ENCODE measurements at places on chromosomes 4 and X.

DNA sequence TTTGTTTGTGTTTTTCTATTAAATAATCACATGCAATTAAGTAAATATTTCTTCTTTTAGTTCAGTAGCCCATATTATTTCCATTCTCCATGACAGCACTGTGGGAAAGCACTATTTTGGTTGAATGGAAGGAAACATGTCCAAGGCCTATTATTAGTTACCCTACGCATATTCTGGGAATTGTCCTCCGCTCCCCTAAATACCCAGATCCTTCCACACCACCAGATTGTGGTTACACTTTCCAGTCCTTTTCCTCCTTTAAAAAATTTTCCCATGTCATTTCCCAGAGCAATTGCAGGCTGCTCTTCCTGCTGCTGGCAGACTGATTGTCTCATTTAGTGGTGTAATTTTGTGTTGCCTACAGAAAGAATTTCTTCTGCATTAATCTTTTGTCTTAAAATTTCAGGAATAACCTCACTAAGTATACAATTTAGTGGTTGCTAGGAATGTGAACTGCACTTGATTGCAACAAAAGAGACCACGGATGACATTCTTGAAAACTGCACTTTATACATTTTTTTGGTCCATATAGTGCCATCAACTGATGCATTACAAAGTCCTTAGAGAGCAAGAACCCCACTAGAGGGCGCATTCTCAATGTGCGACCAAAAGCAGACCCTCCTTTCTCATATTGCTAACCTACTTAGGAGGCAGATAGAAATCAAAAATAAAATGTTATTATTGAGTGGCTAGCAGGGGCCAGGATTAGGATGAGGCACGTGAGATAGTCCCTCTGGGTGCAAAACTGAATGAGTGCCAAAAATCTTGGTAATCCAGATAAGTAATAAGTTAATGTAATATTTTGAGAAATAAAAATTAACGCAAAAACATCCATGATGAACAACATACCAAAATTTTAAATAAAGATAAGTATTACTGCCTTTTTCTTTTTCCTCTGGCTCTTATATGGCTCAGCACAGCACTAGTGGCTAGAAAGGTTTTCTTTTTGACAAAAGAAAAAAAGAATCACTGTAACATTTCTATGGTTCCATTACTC lies 98.8 kb upstream of the IQCM start:
- peak; percentile 62 for DNase-seq

DNA sequence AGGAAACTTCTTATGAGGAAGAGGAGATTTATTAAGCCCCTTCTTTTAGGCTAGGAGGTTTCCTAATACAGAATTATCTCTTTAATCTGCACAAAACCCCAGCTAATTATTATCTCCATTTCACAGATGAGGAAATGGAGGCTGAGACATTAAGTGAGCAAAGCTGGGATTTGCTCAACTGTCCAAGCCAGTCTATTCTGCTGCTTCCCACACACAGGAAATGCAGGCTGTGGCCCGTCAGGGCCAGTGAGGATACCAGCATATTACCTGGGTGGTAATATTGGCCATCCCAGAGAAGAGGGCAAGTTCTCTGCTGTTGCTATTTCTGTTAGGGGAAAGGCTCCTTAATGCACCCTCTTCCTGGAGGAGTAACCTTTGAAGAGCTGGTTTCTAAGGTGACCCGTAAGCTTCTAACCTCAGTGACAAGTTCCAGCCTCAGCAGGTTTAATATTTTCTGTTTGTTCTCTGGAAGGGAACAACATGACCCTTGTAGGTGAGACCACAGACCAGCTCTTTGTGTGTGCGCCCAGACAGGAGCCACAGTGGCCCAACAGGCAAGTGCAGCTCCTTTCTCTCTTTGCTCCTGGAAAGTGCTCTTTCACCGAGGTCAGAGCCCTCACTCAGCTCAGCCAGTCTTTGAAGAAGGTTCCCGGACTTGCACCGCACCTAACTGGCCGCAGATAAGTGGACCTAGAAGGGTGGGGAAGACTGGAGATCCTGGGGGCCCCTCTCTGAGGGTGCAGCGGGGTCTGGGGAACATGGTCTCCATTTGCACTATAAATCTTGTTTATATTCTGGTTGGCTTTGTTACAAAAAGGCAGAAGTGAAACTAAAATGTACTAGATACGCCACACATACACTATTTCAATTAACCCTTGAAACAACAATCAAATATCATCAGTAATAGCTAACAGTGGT lies 35.5 kb downstream of the TBC1D9 start:
- no peak for DNase-seq

DNA sequence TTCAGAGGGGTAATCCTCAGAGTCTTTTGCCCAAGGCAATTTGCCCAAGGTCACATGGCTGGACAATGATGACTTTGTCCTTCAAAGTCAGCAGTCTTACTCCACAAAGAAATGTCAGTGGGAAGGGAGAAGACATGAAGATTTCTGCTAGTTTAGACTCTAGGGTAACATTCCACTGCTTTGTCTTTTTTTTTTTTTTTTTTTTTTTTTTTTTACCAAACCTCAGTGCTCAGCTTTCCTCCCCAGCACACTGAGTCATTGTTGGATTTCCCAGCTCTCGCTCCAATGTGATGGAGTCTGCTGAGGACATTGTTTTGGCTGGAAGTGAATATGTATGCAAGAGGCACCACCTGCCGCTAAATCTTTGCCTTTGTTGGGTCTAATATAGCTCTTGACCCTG lies 7.2 kb upstream of the C1QTNF7 start:
- no peak for DNase-seq

DNA sequence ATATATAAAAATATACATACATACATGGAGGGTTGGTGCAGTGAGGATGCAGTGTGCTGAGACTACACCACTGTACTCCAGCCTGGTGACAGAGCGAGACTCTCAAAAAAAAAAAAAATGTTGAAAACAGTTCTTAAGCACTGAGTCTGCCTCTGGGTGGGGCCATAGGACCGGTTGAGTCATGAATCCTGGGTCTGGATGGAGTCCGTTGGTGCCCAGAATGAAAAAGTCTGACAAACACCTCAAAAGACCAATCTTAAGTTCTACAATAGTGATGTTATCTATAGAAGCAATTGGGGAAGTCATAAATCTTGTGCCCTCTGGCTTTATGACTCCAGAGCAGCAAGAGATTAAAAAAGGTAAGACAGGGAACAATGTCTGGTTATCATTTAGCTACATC lies 70.4 kb downstream of the FGFBP1 start:
- DNase-seq = no peak

All from Caco-2 (cell line).